ENCODE measurements at places on chromosomes 1 and 21. TPM values are rescaled to one million over a fixed set of nuclear protein-coding genes. Genes with fewer than 3 reads are reported as not detected.

NTNG1 gene
- 0.57 TPM for total RNA-seq

CD53 gene
- total RNA-seq, result 13.2 TPM

SPRR2A gene
- not detected for total RNA-seq

PLEKHN1 gene
- total RNA-seq, result not detected

SLAMF8 gene
- total RNA-seq, result 2.4 TPM

TRABD2B gene
- 0.92 TPM for total RNA-seq

CFHR5 gene
- not detected for total RNA-seq

PTPN7 gene
- total RNA-seq, result 0.92 TPM

TARBP1 gene
- 10.8 TPM for total RNA-seq

TMIGD3 gene
- total RNA-seq, result 0.64 TPM

SRGAP2C gene
- total RNA-seq, result 11.4 TPM

FCRL2 gene
- total RNA-seq, result not detected

KRTAP19-8 gene
- not detected for total RNA-seq

SH2D2A gene
- 1.0 TPM for total RNA-seq
